ENCODE measurements at places on chromosomes 2 and 18.

DNA sequence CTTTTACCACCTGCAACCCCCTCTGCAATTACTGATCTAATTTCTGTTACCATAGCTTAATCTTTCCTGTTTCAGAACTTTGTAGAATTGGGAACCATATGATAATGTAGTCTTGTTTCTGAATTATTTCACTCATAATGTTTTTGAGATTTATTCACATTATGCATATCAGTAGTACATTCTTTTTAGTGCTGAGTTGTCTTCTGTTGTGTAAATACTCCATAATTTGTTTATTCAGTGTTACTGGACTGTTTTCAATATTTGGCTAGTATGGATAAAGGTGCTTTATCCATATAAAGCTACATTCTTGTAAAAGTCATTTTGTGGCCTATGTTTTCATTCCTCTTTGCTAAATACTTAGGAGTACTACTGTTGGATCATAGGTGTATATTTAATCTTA is 152.5 kb downstream of the TAF4B start:
- no peak for DNase-seq

GRCh38 chr2:240948905-240949790 is 43.0 kb downstream of the CROCC2 start:
- DNase-seq: no peak

GRCh38 chr2:144849612-144850011 is 329.7 kb upstream of the ZEB2 start:
- no peak for DNase-seq

DNA sequence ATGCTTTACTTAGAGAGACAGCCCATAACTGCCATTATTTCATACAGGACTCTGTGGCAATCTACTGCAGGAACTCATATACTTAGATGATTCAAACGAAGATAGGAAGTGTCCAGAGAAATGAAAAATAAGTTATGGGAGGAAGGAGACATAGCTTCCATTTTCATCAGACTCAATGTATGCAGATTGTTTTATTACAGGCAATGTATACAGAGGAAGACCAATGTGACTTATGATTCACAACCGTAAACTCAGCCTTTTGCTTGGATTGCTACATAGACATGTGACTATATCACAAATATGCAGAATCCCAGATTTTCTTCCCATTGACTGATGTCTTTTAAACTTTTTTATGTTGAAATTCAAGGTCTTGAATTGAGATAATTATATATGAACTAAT is 793.4 kb downstream of the SATB2 start:
- DNase-seq: no peak

DNA sequence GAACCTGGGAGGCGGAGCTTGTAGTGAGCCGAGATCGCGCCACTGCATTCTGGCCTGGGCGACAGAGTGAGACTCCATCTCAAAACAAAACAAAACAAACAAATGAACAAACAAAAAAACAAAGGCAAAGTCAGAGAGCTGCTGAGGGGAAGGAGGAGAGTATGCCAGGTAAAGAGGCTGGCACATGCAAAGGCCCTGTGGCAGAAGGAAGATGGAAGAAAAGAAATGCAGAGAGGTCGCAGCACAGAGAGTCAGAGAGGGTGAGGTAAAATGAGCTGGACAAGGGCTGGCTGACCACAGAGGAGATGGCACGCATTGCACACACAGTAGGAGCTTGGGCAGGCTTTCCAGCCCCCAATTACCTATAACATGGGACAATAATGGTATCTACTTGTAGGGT is 47.0 kb downstream of the FAM178B start:
- DNase-seq: no peak

GRCh38 chr18:70907673-70908072 is 618.8 kb downstream of the SOCS6 start:
- no peak for DNase-seq

DNA sequence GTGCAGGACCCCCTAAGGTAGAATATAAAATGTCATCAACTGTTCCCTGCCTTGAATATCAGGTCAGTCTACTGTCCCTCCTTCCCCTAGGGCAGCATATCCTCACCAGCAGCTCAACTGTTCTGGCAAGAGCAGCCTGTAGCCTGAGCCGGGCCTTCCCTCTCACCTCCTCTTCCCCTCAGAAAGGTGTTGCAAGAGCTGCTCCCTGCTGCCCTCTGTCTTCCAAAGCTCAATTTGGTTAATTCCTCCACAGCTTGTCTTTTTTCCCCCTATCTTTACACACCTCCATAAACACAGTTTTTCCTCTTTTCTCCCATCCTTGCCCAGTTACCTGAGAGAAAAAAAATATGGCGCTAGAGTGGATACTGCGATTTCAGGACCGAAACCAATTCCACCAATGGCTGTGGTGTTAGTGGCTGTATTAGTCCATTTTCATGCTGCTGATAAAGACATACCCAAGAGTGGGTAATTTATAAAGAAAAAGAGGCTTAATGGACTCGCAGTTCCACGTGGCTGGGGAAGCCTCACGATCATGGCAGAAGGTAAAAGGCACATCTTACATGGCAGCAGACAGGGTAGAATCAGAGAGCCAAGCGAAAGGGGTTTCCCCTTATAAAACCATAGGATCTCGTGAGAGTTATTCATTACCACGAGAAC is 184.7 kb downstream of the MREG start:
- peak; percentile 27 for DNase-seq

- no peak for DNase-seq
Observed at GRCh38 chr2:200738590-200738989, 73.1 kb upstream of the BZW1 start.

- no peak for DNase-seq
Observed at GRCh38 chr2:71807581-71808451, 339.8 kb downstream of the CYP26B1 start.

DNA sequence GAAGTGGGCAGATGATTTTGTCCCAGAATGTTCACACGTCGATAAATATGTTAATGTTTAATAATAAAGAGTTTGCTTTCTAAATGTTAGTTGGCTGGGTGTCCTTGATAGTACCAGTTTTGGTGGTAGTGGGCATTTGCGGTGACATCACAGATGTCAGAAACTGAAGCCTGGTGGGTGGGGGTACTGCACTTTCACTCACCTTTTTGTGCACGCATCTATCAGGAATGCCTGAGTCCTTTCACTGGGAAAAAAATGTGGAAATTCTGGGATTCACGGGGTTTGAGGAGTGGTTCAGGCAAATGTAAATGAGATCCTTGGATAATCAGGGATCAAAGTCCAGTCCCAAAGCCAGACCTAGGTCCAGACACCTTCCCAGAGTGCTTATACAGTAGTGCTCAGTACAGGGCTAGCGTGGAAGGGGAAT is 3.2 kb downstream of the EPAS1 start:
- DNase-seq: no peak

GRCh38 chr18:25247725-25248124 is 104.2 kb downstream of the ZNF521 start:
- DNase-seq: no peak

DNA sequence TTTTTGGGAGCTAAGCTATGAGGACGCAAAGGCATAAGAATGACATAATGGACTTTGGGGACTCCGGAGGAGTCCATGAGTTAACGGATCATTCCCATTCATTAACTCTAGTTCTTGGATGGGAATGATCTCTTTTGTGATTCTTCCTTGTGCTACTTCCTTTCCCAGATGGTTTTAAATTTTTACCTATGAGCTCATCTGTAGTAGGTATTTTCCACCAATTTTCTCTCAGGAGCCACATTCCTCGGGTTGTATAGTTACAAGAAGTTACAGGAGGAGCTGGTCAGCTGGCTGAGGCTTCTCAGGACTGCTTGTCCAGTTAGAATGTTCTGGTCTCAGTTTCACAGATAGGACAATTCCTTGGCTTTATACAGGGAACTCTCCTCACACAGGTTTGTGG is 42.9 kb upstream of the LPIN2 start:
- no peak for DNase-seq

DNA sequence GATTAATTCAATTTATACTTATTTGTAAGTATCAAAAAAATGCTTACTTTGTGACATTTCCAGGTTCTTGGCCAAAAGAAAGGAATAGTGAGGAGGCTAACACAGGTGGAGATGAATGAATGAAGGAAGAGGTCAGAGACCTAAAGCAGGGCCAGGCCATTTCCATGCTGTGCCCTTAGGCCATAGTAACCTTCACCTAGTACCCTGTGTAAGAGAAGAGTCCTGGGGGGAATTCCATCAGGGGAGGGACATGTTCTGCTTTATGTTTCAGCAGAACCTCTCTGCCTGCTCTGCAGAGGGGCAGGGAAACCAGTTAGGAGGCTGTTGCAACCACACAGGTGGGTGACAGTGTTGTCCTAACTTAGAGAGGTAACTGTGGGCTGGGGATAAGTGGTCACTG is 204.2 kb upstream of the CDH20 start:
- DNase-seq: no peak

DNA sequence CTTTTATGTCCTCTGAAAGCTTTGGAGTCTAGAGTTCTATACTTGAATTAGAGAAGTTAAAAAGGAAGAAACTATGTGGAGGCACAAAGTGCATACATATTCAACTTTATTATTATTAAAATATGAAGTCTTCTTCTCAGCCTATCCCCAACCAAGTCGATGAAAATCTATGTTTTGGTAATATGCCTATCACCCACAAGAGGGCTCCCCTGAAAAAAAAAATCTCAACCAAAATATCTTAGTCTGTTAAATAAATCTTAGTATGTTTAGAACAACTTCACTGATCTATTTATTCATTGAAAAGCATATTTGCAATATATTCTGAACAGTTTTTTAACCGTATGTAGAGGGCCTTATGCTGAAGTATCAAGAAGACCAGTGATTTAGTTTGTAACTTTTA is 804.5 kb downstream of the TDRD15 start:
- DNase-seq: no peak

DNA sequence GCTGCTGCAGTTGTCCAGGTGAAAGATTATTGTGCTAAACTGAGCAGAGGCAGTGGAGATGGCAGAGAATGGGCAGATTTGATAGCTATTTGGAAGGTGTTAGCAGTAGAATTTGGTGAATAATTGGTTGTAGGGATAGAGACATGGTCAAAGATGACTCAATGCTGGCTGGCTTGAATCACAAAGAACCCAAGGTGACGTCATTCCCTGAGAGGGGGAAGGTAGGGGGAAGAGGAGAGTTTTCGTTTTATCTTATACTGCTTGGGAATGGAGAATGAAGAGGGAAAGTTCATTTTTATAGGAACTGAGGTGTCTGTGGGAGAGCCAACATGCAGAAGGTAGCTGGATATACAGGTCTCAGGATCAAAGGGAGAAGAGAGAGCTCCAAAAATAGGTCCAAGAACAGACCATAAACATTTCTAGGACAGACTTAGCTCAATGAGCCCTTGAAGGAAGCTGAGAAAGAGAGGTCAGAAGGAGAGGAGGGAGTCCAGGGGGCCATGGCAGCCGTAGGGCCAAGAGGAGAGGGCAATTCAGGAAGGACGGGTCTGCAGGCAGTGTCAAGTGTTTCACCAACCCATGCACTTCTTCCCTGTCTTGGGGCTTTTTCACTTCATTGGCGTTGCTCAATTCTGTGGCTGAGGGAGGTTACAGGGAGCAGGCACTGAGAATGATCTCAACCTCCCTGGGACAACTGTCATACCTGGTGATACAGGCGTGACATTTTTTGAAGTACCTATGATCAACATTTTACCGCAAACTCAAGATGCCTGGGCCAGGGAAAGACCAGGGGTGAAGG is 281.3 kb downstream of the TDRD15 start:
- no peak for DNase-seq

DNA sequence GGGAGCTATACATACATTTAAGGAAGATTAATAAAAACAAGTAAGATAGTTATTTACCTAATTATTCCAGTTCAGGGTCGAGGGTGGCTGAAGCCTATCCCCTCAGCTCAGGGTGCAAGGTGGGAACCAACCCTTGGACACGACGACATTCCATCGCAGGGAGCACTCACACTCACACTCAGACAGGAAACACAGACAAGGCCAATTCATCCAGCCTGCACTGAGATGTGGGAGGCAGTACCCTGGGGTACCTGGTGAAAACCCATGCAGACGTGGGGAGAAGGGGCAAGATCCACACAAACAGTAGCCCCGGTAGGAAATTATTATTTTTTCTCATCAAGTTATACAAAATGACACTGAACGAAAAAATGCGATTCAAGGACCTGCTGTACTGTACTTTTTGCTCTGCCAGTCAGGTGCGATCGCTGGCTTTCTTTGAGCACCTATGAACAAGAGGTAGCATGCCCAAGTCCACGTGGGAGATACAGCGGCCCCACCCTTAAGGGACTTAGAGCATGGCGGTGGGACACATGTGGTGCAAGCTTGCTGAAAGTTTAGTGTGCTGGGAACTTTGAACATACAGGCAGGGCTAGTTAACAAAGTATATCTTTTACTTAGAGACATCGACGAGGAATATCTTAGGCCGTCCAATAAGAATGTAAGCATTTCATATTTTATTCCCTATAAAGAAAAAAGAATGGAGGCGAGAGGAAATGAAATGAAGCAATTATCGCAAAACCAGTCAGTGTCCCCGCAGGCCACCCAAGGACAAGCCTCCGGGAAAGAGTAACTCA is 624 bp downstream of the METTL8 start:
- peak; percentile 33 for DNase-seq

DNA sequence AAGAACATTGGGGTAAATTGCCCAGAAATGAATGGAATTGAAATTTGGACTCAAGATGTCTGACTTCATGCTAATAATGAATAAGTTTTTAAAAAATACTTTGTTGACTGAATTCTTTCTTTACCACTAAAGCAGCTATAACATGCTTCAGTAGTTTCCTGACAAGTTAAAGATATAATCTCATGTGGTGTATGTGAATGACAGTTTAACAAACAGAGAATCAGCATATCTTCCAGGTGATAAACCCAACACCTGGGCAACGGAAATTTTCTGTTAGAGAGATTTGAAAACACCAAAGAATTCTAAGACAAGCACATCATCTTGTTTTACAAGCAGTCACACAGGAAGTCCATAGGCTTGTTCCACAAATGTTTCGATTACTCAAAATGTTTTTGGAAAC is 372.6 kb upstream of the VRK2 start:
- DNase-seq: no peak

DNA sequence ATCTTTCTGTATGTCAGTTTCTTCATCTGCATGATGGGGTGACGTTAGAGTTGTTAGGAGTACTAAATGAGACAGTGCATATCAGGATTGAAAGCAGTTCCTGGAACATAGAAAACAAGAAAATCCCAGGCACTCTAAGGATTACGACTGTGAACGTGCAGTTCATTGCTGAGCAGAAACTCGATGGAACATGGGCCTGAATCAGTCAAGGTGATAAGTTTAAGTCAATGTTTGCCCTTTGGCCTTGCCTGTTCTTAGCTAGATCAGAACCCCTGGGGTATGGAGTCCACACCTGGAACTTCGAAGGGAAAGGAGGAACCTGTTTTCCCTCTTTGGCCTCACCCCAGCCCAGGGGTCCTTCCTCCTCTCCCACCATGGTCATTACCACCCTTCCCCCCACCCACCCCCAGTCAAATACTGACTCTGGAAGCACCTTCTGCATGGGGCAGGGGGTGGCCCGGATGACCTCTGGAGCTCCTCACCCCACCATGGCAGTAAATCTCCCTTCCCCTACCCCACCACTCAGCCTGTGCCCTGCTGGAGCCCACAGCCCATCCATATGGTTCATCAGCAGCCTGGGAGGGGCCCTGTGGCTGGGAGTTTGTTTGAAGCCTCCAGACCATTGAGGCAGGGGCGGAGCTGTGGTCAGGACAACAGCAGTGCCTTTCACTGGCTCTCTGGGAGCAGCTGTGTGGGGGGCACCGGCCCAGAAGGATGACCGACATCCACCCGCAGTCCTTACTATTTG is 164.1 kb downstream of the SMAD7 start:
- no peak for DNase-seq
